K562 (cell line): ENCODE measurements at places on chromosomes 5 and 9. TPM values are rescaled to one million over a fixed set of nuclear protein-coding genes. Genes with fewer than 3 reads are reported as not detected.
A peak's percentile ranks its signal among the peaks of the same experiment; 100 is the strongest.

GRCh38 chr5:35058374-35058788 is 10.6 kb upstream of the AGXT2 start:
- no peak for DNase-seq

DNA sequence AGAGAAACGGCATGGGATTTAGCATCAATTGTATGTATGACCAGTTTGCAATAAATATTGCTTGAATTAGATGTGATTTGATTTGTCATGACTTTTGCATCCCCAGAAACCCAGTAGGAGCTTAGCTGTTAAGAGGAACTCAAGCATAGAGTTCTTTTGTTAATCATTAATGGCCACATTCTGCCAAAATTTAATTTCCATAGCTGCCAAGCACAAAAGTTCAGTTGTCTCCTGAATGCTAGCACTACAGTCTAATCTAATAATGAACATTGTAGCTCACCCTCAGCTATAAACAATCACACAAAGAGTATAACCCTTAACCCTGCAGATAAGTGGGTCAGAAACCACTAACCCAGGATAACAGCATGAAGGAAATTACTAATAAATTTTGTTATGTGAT is 169.8 kb upstream of the GRAMD2B start:
- DNase-seq: no peak

GRCh38 chr5:176906126-176906525 is 7.0 kb upstream of the HK3 start:
- no peak for DNase-seq

Gene TCOF1
- polyA plus RNA-seq: 53.9 and 64.1 TPM in 2 replicates

Gene SYNPO
- 0.01 TPM in 1 of 2 replicates, not detected in the other for polyA plus RNA-seq

Gene TAL2
- 0.21 and 0.47 TPM in 2 replicates for polyA plus RNA-seq

Gene C5orf34
- polyA plus RNA-seq: 18.1 and 18.9 TPM in 2 replicates

DNA sequence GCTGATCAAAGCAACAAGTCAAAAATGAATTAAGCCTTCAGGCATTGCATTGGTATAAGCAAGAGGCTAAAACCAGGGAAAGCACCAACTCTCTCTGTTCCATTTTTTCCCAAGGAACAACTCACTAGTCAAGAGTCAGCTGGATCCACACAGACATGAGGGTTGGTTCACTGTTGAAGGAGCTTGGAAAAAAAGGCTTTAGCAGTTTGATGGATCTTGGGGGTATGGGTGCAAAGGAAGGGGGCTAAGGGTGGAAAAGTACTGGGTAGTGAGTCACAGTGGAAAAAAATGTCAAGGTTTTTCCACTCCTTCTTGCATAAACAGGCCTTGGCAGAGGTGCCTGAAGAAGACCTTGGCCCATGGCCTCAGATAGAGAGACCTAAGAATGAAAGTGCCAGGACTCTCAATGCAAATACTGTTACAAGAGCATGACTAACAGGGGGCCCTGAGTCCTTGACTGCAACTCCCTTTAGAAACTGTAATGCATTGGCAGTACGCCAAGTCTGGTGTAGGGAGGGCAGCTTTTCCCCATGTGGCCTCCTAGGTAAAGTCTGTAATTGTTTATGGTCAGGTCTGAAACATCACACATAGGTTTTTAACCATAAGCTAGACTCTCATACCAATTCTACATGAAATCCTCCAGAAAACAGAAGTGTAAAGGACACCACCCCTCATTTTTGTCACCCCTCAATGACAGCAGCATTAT is 23.7 kb downstream of the ACTL7A start:
- DNase-seq: peak; percentile 79

Gene BNIP1
- polyA plus RNA-seq: 23.0 and 23.2 TPM in 2 replicates

DNA sequence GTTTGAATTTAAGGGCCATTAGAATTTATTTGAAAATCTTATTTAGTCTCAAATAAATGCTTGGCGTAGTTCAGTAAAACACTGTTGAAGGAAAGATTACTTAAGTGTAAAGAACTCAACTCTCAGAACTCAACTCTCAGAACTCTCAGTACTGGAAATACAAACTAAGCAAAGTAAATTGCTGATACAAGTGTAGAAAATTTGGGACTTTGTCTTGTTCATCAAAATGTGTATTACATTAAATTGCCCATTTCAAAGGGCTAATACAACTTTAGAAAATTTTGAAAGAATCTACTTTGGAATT is 99.4 kb downstream of the CSNK1G3 start:
- DNase-seq: no peak

- no peak for DNase-seq
Measured at GRCh38 chr5:41503310-41503709, 7.1 kb downstream of the PLCXD3 start.

DNA sequence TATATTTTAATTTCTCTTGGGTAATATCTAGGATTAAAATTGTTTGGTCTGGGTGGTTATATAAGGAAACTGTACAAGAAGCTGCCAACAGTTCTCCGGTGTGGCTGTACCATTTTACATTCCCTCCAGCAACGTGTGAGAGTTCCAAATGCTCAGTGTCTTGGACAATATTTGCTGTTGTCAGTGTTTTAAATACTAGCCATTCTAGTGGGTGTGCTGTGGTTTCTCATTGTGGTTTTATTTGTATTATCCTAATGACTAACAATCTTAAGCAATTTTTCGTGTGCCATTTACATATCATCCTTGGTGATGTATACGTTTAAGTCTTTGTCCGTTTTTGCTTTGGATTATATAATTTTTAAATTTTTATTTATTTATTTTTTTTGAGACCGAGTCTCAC is 34.0 kb downstream of the TNFSF15 start:
- no peak for DNase-seq

DNA sequence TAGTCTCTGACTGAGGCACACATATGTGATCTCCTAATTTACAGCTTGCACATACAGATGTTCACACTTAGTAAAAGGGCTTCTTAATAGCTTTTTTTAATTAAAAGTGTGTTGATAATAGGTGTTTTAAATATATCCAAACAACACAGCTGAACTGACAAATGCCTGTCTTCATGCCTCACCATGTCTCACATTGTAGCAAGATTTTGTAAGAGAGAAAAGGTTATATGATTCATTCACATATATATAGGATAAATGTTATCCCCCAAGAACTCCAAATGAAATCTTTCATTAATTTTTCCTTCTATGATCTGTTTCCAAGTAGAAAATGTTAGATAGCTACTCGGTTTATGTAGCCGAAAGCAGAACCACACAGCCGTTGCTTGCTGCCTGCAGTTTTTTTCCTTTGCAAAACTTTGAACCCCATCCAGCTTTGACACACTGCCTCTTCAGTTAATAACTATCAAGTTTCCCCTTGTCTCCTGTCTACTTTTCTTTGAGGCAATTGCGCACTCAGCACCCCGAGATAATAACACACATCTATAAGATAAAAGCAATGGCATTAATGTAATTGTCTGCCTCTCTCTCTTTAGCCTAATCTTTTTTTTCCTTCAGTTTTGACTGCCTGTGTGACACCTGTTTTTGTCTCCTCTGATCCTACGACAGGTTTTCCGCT is 299.2 kb downstream of the BNC2 start:
- no peak for DNase-seq

DNA sequence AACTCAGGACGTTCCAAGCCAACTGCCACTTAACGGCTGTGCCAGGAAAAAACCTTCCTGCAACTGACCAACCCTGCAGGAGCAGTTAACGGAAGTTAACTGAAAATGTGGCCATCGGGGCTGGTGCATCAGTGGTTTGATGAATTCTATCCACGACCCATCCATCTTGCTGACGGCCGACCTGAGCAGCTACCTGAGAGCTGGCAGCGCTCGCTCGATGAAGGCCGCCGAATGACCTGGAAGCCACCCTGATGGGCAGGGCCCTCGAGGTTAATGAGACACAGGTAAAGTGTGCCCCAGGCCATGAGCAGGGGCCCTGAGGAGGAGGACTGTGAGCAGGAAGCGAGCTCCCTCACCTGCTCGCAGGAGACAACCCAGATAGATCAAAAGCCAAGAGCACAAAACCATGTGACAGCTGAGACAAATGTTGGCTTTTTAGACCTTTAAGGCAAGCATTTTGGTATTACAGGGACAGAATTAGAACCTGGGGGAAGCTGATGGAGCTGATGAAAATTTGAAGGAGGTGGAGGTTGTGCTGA is 35.3 kb upstream of the FLT4 start:
- no peak for DNase-seq

Gene IL3
- not detected in 2 replicates for polyA plus RNA-seq

Gene UBAP2
- polyA plus RNA-seq: 25.3 and 27.1 TPM in 2 replicates

DNA sequence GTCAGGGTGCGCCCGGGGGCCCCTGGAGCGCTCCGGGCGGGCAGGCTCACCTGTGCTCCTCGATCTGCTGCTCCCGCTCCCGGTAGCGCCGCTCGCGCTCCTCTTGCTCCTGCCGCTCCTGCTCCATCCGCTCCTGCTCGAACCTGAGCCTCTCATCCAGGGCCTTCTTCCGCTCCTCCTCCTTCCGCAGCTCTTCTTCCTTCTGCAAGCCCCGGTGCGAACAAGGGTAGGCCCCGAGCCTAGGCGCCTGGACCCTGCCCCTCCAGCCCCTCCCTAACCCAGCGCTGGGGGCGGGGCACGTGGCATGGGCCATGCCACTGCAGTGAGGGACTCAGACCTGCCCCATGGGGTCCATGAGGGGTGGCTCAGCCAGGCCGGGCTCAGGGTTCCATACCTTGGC is 6.6 kb downstream of the DBN1 start:
- no peak for DNase-seq

DNA sequence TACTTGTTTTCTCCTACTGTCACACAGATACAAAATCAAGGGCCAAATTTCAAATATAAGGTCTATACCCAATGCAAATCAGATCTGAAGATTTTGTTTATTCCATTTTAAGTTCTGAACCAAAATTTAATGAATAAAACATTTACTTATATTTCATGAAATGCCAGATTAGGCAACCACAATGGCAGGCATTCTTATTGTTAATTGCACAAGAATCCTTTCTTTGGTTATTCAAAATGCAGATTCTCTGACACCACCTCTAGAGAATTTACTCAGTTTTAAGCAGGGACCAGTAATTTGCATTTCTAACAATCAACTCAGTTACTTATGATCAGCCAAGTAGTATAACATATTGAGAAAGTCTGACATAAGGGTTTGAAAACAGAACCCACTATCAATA is 972.4 kb upstream of the ACO1 start:
- DNase-seq: no peak

DNA sequence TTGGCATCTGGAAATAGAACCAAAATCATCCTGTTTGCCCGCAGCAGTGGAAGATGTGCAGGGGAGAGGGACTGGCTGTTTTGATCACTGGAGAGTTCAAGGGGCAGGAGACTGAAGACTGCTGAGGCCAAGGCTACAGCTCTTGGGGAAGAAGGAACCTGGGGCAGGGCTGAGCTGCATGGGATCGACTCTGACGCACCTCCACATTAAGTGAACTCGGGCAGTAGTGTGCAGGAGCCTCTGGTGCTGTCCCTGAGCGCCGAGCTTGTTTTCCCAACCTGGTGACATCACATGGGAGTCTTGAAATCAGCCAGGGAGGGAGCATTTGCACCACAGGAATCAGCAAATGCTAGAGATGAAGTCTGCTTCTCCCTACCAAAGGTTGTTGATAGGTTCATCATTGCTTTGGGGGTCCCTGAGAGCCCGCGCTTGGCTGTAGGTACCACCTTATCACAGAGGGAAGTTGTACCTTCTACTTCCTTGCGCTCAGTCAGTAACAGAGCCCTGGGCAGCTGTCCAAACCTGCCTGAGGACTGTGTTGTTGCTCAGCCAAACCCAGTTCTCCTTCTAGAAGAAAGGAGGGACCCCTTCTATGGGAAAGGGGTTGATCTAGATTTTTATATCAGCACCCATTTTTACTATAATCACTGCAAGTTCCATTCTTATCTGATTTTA is 52.3 kb upstream of the CTSL start:
- no peak for DNase-seq

DNA sequence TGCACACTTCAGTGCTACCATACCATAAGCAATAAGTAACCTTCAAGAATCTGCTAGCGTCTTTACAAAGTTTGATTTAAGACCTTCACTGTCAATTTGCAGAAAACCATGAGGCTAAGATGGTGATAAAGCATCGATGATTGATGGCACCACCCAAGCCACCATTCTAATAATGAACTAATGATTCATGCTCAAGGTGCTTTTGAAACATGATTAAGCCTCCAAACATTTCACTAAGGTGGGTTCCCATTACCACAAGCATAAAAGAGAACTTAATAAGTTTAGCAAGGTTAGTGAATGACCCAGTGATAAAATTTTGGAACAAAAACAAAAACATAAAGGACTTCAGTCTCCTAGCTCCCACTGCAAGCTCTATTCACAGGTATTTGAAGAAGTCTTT is 214.7 kb downstream of the FBXL17 start:
- no peak for DNase-seq

DNA sequence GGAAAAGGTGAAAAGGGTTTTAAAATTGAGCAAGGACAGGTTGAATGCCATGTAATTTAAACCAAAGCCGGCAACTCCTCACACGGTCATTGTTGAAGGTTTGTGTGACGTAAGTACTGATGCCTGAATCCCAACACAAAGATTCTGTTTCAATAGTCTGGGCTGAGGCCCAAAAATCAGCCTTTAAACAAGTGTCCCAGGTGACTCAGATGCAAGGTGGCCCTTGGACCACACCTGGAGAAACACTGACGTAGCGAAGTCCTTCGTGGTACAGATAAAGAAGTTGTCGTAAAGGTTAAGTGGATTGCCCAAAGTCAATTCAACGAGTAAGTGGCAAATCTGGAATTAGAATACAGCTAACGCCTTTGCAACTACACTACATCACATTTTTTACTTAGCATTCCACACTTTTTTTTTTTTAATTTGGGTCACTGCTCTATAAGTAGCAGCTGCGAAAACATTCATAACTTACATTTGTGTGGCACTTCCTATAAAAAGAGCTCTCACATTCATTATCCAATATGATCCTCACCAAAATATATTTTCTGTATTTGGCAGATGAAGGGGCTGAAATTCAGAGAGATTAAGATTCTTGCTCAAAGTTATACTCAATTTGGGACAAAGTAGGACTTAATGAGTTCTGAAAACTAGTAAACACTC is 111.3 kb downstream of the LPAR1 start:
- no peak for DNase-seq

DNA sequence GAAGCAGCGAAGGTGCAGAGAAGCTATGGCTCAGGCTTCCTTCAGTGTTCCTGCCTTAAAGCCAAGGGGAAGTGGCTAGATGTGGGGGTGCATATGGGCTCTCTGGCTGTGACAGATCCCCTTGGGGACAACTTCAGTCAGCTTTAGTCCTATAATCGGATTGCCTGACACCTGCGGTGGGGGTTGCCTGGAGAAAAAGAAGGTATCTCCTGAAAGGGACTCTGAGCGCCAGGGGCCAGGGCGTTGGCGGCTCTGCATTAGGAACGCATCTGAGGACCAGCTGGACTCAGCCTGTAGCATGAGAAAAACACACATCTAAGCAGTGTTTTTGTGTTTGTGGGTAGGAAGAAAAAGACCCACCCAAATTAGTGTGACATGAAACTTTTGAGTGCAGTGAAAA is 84.3 kb upstream of the OTULINL start:
- no peak for DNase-seq
